ENCODE measurements at places on chromosomes 1 and 21.

- DNase-seq, result no peak
Measured at GRCh38 chr1:68046423-68046822, 4.0 kb downstream of the DIRAS3 start.

- DNase-seq, result no peak
Measured at GRCh38 chr21:45866551-45866950, 115.0 kb upstream of the COL6A1 start.

DNA sequence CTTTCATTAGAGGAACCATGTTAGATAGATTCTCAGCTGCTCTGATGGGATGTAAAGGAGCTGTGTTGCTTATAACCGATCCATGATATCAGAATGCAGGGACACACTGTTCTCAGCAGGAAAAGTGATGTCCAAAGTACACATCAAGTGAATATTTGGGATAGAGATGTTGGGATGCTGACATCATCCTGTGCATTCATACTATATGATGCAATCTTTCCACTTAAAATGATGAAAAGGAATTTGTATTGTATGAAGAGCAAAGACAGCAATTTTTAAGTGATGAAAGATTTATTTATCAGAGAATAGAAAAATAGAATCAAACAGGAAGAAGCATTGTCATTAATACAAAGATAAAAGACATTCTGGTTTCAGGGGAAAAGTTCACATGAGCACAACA, 110.1 kb downstream of the ERG start:
- no peak for DNase-seq

- DNase-seq, result no peak
Measured at GRCh38 chr21:44442266-44443125, 12.8 kb upstream of the LRRC3 start.

DNA sequence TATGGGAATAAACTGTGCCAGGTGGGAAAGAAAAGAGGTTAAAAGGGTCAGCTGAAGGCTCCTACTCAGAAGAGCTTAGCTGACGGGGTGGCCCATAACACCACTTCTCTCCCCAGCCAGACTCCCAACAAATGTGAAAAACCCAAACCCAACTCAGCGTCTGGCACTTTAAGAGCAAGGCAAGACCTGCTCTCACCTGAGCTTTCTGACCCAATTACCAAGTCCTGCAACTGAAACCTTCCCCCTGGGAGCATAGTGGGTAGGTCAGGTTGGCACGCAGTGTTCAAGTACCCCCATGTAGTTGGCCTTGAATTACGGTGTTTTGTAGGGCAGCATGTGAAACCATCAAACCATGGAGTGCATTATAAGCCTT, 3.2 kb downstream of the IRF6 start:
- no peak for DNase-seq

DNA sequence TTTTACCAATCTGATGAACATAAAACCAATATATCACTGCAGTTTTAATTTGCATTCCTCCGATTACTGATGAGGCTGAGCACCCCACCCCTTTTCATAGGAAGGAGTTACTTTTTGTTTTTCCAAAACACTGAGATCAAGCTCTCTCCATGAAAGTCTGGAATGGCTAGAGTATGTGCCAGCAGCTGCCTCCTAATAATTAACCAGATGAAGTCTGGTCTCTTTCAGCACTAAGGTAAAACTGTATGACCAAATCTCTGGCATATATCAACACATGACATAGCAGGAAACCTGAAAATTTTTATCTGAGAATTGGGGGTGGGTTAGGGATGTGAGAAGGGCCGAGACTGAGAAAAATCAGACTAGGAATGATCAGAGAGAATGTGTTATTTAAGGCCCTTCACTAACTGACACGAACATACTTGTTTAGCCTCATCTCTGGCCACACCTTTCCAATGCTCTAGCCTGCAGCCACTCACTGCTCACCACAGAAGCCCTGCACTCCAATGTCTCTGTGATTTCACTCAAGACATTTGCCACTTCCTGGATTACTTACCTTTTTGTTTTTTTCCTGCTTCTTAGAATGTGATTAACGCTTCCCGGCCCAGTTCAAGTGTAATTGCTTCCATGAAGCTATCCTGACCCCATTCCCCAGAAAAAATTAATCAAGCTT, 34.7 kb downstream of the WASF2 start:
- DNase-seq, result no peak

DNA sequence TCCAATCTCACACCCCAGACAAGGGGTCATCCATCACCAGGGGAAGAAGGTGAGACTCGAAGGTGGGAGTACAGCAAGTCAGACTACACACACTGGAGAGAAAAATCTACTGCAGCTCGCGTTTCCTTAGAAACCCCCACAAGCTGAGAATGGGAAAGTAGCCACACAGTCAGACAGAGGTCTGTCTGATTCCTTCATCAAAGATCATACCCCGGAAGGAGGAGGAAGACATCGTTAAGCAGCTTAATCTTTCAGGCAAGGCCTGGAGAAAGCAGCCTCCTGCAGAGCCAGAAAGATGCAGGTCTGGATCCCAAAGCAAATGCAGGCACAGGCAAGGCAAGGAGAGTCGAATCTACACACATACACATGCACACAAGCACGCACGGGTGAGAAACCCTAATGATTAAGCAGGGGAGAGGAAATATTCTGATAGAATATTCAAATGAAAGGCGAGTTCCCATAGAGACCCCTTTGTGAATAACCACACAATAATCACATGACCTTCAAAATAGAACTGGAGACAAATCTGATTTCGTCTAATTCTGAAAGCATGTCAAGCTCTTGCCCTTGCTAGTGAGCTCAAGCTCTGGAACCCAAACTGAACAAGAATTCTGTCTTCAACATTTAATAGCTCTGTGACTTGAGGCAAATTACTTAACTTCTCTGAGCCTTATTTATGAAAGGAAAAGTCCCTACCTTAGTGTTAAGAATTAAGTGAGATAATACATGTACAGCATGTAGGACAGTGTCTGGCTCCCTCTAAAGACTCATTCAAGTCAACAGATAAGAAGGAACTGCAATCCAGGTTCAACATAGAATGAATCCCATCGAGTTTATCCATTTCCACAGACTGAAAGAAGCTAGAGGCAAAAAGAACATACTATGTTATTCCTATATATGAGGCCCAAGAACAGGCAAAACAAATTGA, 387.8 kb downstream of the OMA1 start:
- DNase-seq, result no peak

DNA sequence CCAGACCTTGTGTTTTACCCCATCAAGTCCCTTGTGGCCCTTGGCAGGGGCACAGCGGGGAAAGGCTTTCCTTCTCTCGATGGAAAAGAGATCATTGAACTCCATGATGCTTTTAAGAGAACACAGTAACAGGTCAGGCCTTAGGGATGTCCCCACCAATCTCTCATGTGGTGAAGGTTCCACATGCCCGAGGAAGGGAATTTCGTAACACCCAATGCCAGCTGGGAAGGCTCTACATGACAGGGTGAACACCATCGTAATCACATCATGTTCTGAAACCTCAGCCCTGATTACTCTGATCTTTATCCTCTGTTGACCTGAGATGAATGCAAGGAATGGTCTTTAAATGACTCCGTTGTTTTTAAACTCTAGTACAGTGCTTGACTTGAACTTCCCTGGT, 105.5 kb upstream of the SPAG17 start:
- DNase-seq, result no peak

GRCh38 chr1:50453266-50453665, 30.0 kb upstream of the DMRTA2 start:
- no peak for DNase-seq

DNA sequence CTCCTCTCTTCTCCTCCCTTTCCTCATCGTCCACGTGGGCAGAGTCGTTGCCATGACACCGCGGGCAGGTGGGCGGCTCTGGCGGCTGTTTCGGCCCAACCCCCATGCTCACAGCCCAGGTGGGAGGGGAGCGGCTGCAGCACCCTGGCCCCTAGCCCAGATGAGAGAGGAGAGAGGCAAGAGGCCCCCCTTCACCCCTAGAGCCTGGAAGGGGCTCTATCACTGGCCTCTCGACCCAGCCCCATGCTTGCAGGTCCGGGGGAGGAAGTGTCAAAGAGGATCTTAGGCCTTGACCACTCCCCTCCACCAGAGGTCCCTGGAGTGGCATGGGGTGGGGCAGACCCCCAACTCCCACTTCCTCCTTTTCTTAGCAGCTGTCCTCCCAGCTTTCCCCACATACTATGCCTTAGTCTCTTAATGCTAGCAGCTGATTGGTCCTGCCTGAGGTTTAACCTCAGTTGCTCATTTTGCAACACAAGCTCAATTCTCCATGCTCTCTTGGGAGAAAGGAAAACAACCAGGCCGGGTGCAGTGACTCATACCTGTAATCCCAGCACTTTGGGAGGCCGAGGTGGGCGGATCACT, 10.4 kb downstream of the DLGAP3 start:
- DNase-seq, result no peak

DNA sequence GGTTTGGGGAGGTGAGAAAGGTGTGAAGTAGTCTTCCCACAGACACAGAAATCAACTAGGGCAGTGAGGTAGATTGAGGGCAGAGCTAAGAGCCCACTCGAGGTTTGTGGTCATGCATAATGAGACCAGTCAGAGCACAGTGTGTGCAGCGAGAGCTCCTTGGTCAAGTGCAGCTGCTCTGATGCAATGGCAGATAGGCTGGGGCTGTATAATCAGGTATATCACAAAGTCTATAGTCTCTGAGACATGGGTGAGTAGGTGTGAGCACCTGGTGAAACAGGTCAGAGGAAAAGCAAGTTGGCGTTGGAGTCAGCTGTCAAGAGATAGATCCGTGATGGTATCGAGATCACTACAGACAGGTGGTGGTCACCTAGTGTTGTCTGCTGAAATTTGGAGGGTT, 17.6 kb downstream of the DSCAM start:
- no peak for DNase-seq

DNA sequence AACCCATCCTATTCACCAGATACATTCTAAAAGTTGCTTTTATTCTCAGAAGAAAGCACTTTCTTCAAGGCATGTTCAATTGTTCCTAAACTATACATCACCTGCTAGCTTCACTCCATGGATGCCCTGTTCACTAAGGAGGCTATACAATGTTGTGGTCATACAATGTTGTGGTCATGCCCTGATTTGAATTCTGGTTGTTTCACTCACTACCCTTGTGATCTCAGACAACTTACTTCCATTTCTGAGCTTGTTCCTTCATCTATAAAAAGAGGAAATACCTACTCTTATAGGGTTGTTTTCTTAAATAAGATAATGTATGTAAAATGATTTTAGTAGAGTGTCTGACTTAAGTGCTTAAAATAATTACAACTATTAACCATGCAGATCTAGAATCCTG, 19.7 kb downstream of the EDEM3 start:
- DNase-seq, result no peak

DNA sequence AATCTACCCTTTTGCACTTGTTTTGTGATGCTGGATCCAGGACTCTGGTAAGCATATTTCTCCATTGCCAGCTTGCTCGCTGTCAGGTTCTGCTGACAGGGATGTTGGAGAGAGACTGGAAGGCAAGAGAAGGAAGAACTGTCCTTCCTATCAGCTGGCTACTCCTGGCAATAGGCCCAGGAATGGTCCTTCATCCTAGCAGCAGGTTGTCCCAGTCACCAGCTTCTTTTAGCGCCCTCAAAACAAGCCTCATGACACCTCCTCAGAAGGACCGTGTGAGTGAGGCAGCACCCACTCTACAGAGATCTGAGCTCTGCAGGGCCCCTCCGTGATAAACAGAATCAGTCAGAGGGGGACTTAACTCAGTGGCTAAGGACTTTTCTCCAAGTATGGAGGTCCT, 33.1 kb upstream of the SLAMF9 start:
- DNase-seq, result no peak

- DNase-seq, result no peak
Measured at GRCh38 chr1:165418195-165418594, 26.7 kb downstream of the RXRG start.
